ELF-1 (cell line): ENCODE measurements at places on chromosomes 2 and 18.

- DNase-seq = peak; percentile 14
Observed at GRCh38 chr2:283996-284794, 3.7 kb downstream of the ALKAL2 start.

DNA sequence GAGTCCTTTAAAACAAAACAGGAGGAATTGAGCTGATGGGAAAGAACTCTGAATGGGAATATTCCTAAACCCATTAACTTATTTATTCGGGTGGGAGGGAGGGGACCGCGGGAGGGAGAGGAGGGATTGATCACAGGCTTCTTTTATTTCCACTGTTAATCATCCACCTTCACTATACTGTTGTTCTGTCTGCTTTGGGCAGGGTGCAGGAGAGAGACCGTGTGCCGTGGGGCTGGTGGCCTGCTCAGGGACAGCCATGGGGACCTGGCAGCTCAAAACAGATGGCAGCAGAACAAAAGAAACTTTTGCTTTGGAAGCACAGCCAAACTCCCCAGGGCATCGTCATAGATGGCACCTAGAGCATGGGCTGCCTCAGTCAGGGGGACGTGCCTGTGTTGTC, 195.3 kb downstream of the MGAT5 start:
- no peak for DNase-seq

GRCh38 chr2:143974262-143974661, 545.7 kb downstream of the ZEB2 start:
- DNase-seq = no peak

DNA sequence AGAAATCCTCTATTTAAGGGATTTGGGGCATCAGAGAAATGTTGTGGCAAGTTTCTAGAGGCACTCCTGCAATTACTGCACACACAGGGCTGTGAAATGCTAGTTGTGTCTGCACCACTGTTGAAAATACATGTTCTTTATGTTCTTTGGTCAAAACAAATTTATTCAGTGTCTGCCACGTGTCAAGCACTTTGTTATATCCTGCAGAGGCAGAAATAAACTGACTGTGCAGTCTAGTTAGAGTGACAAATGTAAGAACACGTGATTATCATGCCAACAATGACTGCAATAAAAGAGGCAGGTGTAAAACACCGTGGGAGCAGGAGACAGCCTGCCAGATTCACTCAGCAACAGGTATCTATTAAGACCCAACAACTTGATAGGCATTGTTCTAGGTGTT, 423.3 kb downstream of the LRP1B start:
- DNase-seq = no peak

DNA sequence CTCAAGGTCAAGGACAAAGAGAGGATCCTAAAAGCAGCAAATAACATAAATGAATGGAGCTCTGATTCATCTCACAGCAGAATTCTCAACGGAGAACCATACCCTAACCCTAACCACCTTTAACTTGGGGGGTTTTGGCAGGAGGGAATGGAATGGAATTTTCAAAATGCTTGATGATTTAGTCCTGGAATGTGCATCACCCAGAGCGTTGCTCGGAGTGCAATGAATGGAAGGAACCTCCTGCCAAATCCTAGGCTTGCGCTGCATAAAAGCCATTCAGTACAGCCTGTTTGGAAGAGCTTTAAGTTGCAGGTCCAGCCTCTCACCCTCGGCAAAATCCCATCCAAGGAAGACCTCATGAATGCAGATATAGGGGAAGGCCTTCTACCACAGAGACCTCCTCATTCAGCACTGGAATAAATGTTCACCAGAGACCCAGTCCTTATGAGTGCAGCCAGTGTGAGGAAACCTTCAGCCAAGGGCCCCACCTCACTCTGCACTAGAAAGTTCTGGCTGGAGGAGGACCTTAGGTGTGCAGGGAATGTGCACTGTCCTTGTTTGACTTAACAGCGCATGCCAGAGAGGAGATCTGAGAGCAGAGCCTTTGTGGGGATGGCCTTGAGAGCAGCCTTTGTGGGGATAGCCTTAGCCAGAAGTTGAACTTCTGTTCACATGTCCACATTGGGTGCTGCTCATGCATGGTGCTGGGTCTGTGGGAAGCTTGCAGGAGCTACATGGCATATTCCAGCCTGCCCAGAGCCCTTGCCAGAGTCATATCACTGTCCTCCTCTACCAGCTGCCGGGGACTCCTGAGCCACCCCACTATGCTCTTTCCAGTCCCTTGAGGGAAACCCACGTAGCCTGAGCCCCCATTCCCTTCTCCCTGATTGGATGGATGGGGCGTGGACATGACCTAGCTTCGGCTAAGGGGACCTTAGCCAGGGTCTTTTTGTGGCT, 30.5 kb downstream of the ASB1 start:
- no peak for DNase-seq
